Right cardiac atrium (tissue), 5 donors: ENCODE measurements at places on chromosomes 1 and 21. TPM values are rescaled to one million over a fixed set of nuclear protein-coding genes. Genes with fewer than 3 reads are reported as not detected.
A peak's percentile ranks its signal among the peaks of the same experiment; 100 is the strongest.

DNA sequence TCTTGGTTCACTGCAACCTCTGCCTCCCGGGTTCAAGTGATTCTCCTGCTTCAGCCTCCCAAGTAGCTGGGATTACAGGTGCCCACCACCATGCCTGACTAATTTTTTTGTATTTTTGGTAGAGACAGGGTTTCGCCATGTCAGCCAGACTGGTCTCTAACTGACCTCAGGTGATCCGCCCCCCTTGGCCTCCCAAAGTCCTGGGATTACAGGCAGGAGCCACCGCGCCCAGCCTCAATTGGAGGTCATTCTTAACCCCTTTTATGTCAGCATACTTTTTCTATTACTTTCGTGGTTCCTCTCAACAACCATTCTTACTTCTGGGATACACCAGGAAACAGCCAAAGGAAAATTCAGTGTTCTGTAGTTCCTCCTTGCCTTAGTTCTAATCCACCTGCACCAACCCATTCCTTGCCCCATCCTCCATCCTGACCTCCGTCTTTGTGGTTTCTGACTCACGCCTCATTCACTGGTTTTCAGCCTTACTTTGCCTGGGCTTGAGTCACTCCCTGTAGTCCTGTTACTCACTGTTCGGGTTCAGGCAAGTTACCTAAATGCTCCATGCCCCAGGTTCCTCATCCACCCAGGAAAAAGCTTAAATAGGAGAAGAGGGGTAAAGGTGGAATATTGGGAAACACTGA is 12.9 kb upstream of the BCL10 start:
- DNase-seq = no peak

GRCh38 chr1:8404460-8405370 is 86.8 kb downstream of the SLC45A1 start:
- DNase-seq = no peak

DNA sequence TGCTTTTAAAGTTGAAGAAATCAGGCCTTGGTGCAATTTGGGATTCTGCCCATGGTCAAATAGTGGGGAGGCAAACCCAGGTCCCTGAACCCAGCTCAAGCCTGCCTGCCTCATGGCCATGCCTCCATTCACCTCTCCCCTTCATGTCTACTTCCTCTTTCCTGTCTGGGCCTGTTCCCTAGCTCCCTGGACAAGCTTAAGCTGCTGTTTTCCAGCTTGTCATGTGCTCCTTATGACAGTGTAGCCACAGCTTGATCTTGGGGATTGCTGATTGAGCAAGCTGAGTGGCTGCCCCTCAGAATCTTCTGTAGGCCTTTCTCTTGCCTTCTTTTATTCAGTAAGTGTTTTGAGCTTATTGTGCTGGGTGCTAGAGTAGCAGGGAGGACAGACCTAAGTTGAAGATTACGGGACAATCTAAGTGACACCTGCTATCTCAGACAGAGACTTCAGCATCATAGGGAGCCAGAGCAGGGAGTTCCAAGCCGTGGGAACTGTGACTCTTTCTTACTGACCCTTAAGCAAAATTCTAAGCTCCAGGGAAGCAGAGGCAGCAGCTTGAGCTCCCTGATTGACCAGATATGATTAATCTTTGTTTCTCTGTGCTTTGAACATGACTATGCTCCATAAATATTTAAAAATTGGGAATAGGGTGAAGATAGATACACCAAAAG is 520 bp upstream of the MR1 start:
- DNase-seq = peak; percentile 27

- no peak for DNase-seq
These were observed 194.4 kb upstream of the KAZN start for GRCh38 chr1:14403961-14404645.

- DNase-seq = no peak
These were observed 53.2 kb upstream of the LYST start for GRCh38 chr1:235919833-235920441.

DNA sequence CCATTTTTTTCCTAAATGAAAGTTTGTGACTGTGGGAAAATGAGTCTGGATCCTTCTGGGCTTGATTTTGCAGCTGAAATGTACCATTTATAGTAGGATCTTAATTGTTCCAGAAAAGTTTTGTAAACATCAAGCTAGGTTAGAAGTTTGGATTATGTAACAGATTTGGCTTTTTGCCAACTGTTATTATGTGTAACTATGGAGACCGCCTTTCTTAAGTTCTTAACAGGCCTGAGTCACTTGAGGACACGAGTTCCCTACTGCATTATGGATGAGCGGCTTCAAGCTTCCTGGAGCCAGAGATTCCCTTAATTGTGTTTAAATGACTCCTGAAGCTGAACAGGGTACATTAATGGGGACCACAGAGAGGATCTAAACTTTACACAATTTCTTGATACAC is 22.2 kb downstream of the SLC25A33 start:
- no peak for DNase-seq

DNA sequence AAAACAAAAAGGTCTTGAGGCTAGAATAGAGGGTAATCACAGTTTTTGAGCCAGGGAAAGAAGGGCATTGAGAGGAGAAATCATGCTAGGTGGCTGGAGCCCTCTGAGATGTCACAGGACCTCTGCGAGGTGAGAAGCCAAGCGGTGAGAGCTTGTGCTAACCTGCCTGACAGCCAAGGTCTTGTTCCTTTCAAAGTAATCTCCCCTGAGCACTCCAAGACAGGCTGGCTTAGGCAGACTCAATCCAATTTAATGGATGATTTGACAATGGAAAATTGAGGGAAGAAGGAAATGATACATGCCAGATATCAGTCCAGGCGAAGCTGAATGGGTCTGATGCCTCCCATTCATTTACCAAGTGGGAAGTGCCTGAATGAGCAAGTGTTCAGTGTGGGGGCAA is 311.9 kb upstream of the PTBP2 start:
- DNase-seq = no peak

GRCh38 chr1:33057095-33057494 is 20.4 kb upstream of the AK2 start:
- no peak for DNase-seq

DNA sequence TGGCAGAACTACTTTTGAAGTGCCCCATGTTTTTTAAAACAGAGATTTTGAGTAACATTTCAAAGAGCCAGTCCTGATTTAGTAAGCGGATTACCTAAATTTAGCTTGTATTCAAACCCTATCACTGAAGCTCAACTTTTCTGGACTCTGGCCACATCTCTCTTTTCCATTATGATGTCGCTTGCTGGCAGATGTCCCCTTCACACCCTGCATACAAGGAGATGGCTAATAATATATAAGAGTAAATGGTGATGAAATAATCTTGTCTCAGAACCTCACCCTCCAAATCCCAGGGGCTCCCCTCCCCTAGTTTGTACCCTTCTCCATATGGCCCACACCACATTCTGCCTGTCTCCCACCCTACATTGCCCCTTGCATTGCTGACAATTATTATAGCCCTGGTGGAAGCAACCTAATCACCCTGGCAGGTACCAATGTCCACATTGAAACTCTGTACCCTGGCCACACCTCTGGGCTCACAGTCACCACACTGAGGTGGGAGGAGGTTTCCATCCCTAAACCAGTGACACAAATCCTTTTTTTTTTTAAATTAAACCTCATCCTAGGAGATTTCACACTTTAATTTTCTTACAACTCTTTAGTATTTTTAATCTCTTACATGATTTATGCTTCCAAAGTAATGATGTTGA is 106.0 kb upstream of the SYT6 start:
- no peak for DNase-seq

DNA sequence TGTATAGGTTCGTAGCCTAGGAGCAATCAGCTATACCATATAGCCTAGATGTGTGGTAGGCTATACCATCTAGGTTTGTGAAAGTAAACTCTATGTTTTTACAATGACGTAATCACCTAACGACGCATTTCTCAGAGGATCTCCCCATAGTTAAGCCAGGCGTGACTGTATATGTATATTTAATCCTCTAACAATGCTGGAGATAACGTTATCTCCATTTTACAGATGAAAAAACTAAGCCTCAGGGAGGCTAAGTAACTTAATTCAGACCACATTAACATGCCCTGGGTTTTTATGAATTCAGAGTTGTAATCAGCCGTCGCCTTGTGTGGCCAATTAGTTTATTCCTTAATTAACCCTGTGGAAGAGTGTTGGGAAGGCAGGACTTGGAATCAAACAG is 107.7 kb upstream of the PLXNA2 start:
- DNase-seq = no peak

DNA sequence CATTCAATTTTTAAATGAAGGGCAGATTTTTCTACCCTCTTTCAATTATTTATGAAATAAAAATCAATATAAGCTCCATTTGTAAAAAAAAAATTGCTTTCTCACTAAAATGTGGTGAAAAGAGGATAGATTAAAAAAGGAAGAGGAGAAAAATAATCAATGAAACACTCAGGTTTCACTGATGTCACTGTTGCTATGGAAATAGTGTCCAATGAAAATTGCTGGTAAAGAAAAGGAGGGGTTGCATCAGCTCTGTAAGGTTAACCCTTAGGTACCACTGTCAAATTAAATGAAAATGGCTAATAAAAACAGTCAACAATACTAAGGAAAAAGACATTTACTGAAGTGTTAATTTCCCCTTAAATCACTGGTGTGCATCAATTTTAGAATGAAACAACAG is 91.6 kb upstream of the TTC39A start:
- DNase-seq = no peak

- no peak for DNase-seq
These were observed 5.7 kb upstream of the AKT3 start for GRCh38 chr1:243855616-243856318.

DNA sequence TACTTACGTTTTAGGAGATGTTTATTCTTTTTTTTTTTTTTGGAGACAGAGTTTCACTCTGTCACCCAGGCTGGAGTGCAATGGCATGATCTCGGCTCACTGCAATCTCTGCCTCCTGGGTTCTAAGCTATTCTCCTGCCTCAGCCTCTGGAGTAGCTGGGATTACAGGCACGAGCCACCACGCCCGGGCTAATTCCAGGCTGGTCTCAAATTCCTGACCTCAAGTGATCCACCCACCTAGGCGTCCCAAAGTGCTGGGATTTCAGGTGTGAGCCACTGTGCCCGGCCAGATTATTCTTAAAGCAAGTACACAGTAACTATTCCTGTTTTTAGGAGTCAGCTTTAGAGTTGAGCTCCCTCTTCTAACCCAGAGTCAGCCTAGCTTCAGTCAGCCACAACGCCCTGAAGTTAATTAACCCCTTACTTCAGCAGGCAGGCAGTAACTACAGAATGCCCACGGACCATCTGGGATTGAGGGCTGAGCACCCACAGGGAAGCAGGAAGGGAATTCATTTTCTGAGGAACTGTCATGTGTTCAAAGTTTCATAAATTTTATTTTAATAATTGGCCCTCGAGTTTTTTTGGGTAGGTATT is 5.3 kb upstream of the ID3 start:
- no peak for DNase-seq

DNA sequence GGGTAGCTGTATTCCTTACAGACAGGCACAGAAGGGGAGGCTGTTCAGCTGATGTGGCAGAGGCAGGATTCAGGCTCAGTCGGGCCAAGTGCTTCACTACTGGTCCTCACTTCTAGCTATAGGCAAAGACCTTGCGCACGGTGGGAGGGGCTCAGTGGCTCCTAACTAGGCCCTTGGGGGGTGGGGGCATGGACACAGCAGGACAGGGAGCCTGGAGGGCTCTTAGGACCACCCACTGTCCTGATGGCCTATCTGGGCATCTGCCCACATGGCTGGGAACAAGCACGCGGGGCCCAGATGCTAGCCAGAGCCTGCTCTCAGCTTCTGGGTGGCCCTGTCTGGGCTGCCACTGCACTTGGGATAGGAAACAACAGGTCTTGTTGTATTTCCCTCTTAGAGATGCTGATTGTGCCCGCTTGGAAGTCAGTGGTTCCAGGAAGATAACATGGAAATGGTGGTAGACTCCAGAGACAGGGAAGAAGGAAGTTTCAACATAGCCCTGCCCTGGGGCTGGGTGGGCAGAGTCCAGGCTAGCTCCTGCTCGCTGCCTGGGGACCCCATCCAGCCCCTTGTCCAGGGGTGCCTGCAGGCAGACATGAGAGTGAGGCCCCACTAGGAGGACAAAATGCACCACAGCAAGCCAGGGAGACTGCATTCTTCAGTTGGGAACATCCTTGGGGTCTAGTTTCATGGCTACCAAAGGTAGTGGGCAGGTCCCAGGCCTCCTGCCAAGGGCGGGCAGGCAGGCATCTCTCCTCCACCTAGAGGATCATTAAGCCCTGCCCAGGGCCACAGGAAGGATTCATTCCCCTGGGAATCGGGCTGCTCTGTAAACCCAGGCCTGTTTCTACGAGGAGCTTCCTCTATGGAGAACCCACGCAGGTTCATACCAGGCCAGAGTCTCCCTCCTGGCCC is 102.5 kb downstream of the BCAR3 start:
- no peak for DNase-seq

DNA sequence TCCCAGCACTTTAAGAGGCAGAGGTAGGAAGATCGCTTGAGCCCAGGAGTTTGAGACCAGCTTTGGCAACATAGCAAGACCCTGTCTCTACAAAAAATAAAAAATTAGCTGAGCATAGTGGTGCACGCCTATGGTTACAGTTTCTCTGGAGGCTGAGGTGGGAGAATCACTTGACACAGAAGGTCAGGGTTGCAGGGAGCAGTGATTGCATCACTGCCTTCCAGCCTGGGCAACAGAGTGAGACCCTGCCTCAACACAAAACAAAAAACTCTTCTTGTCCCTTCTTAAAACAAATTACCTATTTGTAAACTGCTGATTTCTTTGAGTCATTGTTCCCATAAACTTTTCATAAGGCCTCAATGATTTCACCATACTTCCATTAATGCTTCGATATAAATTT is 18.7 kb downstream of the PRKAA2 start:
- no peak for DNase-seq

GRCh38 chr1:40479156-40479555 is 2.1 kb downstream of the ZFP69 start:
- no peak for DNase-seq

DNA sequence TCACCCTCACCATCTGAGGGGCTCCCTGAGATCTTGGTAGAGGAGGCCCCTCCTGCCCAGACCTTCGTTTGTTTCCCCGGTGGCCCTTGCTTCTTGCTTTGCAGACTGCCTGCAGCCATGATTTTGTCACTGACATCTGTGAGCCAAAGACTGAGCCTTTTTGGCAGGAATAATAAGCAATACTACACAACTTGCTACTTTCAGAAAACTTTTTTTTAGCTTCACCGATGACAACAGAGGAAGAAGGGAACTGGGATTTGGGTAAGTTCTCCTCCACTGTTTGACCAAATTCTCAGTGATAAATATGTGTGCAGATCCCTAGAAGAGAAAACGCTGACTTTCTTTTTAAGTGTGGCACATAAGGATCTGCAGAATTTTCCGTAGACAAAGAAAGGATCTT is 11.7 kb upstream of the CD101 start:
- no peak for DNase-seq

DNA sequence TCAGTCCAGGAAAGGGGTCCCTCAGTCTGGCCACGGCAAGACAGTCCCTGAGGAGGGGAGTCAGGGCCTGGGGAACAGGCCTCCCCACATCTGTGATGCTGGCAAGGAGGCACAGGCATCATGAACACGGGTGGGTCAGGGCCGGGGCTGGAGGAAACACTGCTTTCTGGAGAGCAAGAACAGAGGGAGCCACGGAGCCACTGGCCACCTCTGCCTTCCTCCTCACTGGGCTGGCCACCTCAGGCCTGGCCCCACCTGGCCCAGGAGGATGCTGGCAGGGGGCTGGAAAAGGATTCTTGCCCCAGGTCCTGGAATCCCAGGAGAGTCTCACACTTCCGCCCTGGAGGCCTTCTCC is 15.7 kb downstream of the BLACAT1 start:
- no peak for DNase-seq

DEPDC1 gene
- 0.05 TPM for polyA plus RNA-seq

LCE3E gene
- not detected for polyA plus RNA-seq

LCE1F gene
- not detected for polyA plus RNA-seq

GSTM1 gene
- 38.9 TPM for polyA plus RNA-seq

C4BPB gene
- 0.05 TPM for polyA plus RNA-seq

NCF2 gene
- 1.4 TPM for polyA plus RNA-seq

B3GALT5 gene
- polyA plus RNA-seq = 0.16 TPM

TEKT2 gene
- 0.14 TPM for polyA plus RNA-seq

LCE1A gene
- not detected for polyA plus RNA-seq

BARHL2 gene
- not detected for polyA plus RNA-seq
